ENCODE measurements at places on chromosomes 3 and 15. TPM values are rescaled to one million over a fixed set of nuclear protein-coding genes. Genes with fewer than 3 reads are reported as not detected.

The MFAP1 gene
- total RNA-seq = 33.7 TPM

The SPESP1 gene
- total RNA-seq = 6.2 TPM

The CSPG5 gene
- total RNA-seq = 0.10 TPM

The ERICH6 gene
- not detected for total RNA-seq

- no peak for DNase-seq
Observed at GRCh38 chr15:59953392-59953883, 50.7 kb upstream of the FOXB1 start.

- peak; percentile 91 for DNase-seq
Observed at GRCh38 chr3:141421639-141422319, 53.5 kb downstream of the ZBTB38 start.

GRCh38 chr3:54891540-54891897 is 36.3 kb downstream of the LRTM1 start:
- DNase-seq = peak; percentile 93

DNA sequence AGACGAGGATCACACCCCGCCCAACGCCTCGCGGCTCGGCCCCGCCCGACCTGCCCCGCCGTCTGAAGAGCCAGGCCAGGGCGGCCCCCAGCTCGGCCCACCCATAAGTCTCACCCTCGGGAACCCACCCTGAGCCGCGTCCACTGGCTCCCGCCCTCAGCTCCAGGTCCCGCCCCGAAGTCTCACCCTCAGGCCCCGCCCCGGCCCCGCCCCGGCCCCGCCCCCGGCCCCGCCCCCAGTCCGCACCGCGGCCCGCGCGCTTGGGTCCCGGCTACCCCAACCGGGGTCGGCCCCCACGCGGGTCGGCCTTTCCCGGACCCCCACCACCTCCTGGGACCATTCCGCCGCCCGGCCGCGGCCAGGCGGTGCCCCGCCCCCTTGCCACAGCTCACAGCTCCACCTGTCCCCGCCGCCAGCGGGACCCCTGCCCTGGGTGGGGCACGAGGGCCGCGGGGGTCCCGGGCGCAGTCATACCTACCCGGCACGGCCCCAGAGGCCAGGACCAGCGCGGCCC is 489 bp downstream of the CSPG5 start:
- DNase-seq = no peak

DNA sequence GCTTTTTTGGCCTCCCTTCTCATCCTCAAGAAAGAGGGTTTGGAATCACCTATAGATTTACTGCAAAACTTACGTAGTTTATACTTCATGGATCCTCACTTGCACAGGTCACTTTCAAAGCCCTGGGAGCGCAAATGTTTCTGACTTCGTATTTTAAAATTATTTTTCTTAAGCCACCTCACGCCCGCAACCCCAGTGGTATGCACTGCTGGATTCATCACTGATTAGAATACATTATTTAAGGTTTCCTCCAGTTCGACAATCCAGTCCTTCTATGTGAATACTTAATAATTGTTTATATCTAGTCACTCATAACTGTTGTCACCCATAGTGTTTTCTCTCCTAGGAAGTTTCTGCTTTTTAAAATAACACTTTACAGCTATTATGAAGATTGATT is 339.9 kb downstream of the CHL1 start:
- no peak for DNase-seq

DNA sequence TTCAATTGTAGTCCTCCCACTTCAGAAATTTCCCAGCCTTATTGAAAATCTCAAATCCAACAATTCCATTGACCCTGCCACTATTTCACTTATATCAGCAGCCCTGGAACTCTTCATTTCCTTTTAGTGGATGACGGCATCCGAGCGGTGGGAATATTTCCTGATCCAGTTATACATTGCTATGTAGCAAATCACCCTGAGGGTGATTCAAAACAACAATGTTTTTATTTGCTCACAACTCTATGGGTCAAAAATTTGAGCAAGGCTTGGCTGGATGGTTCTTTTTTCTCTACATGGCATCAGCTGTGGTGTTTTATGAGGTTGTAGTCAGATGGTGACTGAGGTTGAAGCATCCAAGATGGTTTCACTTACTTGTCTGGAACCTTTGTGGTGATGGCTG is 70.5 kb downstream of the CHST2 start:
- no peak for DNase-seq
